ENCODE measurements at places on chromosomes 1 and 21. TPM values are rescaled to one million over a fixed set of nuclear protein-coding genes. Genes with fewer than 3 reads are reported as not detected.

Gene TAL1
- 1.5 TPM for total RNA-seq

Gene TENT5C
- total RNA-seq: not detected

Gene TDRD5
- not detected for total RNA-seq

Gene TRABD2B
- total RNA-seq: 0.33 TPM

Gene PEAR1
- total RNA-seq: 26.7 TPM

All from mesangial cell (primary cell).